ENCODE measurements at places on chromosomes 12 and 14.

GRCh38 chr12:22993609-22994315, 368.8 kb downstream of the ETNK1 start:
- no peak for DNase-seq

DNA sequence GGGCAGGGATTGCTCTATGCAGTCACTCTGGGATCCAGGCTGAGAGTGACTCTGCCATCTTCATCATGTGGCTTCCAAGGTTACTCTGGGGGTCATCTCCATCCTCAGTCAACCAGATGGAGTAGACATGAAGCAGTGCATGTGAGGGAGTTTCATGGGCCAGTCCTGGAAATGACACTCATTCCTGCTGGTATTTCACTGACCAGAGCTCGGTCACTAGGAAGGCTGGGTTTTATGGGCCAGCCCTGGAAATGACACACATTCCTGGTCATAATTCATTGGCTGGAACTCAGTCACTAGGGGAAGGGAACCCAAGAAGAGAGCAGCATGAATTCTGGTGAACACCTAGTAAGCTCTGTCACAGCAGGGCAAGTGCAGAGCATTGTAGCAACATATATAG, 144.7 kb downstream of the SMOC1 start:
- no peak for DNase-seq

DNA sequence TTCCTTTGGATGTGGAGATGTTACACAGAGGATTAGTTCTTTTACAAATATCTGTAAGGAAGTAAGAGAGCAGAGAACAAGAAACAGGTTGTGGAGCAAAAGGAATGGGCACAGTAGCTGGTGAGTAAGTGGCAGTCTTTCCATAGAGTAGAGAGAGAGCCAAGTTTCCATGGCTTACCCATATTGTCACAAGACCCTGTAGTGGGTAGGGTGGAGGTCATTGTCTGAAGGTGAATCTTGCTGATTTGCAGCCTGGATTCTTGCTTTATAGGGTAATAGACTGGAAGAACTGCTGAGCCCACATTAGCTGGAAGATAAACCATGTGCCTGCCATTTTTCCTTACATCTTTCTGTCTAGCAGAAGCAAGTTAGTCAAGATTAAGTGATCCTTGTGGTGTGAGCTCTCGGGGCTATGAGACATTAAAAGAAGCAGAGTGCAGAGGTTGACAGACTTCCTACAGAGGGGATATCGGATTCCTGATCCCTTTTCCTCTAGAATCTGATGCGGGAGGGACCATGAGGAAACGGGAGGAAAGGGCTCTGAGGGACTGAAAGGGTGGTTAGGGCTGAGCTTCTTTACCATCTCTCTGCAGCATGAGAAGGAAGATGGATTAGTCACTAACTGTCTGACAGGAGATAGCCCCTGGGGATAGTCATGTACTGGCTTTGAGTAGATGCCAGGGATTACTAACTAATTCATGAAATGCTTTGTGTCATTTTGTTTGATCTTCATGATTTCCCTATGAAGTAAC, 44.0 kb upstream of the LRTM2 start:
- peak; percentile 70 for DNase-seq

DNA sequence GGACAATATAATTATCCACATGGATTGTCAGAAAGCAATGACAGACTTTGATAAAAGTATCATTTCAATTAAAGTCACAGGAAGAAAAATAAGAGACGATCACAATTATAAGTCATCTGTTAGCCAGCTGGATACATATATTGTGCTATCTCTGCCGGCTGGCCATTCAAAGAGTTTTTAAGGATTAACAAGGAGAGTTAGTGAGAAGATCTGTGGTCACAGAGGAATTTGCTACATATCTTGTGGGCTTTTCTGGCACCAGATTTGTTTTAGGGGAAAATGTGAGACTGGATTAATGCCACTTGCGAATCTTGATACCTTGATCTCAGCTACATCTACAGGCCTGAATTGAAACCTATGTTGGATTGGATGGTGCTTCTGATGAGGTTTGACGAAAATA, 90.9 kb upstream of the MANSC4 start:
- DNase-seq: peak; percentile 72

GRCh38 chr12:60100852-60101251, 505.0 kb downstream of the SLC16A7 start:
- DNase-seq: no peak

DNA sequence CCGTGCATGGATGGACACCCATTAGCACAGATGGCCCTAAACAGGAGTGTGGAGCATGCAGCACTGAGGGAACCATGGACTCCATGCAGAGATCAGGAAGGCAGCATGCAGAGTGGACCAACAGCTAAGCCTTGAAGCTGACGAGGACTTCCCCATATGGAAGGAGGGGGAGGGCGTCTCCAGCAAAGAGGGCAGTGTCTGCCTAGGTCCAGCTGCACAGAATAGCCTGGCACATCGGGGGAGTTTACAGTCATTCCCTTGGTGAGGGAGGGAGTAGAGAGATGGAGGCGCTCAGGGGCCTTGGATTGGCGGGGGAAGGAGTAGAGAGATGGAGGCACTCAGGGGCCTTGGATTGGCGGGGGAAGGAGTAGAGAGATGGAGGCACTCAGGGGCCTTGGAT, 64.5 kb downstream of the ANKRD9 start:
- no peak for DNase-seq

- no peak for DNase-seq
Measured at GRCh38 chr14:104512771-104513640, 66.6 kb upstream of the C14orf180 start.

- DNase-seq: no peak
Measured at GRCh38 chr14:72786378-72787350, 107.2 kb downstream of the DPF3 start.

DNA sequence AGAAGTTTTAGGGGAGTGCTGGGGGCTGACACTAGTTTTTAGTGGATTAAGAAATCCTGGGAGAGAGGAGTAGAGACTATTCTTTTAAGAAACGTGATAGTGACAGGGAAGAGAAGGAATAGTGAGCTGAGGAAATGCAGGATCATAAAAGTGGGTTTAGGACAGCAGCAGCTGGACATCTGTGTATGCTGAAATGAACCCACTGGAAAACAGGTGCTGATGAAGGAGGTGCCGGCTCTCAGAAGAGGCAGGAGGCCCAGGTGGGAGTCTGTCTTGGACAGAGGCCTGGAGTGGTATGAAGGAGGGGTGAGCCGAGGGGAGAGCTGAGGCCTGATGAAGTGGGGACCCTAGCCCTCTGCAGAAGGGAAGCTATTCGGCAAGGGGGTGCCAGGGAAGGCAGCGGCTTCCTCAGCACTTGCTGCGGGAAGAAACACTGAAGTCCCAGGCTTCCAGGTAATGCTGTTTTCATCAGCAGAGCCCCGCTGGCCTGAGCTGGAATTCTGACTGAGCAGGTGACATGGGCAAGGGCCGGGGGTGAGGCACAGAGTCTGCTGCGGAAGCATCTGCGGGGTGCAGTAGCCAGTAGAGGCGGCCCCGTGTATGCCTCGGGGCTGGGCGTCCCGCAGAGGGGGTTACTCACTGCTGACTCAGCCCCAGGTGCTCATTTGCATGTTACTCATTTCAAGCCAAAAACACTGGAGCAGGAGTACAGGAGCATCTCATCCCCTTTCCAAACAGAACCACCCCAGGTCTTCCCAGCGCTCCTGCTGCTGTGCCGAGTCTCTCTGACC, 89.7 kb downstream of the TMCC3 start:
- DNase-seq: no peak

DNA sequence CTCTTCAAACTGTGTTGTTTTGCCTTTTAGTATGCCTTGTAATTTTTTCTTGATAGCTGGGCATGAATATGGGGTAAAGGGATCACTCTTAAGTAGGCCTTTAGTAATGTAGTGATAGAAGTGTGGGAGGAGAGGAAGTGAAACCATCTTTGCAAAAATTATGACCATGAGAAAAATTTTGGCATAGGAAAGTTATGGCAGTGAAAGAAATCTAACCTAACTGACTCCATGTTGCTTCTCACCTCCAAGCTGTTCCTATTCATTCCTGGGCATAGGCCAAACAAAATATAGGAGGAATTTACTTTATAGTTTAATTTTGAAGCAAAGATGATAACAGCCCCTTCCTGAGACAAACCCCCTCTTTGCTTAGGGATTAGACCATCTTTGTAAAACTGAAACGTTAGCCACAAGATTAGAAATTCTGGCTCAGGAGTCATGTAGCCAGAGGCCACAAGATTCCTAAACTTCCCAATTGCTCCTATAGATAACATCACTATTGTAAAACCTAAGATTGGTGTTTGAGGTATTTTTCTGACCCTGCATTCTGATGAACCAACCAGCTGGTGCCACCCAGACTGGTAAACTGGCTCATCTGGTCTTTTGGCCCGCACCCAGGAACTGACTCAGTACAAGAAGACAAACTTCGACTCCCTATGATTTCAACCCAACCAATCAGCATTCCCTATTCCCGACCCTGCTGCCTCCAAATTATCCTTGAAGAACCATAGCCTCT, 45.8 kb downstream of the CRADD start:
- DNase-seq: no peak

GRCh38 chr14:78083837-78084236, 86.3 kb upstream of the NRXN3 start:
- no peak for DNase-seq

GRCh38 chr12:52748578-52748977, 28.6 kb downstream of the KRT76 start:
- no peak for DNase-seq

GRCh38 chr12:121110211-121110940, 22.3 kb upstream of the P2RX7 start:
- DNase-seq: peak; percentile 83

DNA sequence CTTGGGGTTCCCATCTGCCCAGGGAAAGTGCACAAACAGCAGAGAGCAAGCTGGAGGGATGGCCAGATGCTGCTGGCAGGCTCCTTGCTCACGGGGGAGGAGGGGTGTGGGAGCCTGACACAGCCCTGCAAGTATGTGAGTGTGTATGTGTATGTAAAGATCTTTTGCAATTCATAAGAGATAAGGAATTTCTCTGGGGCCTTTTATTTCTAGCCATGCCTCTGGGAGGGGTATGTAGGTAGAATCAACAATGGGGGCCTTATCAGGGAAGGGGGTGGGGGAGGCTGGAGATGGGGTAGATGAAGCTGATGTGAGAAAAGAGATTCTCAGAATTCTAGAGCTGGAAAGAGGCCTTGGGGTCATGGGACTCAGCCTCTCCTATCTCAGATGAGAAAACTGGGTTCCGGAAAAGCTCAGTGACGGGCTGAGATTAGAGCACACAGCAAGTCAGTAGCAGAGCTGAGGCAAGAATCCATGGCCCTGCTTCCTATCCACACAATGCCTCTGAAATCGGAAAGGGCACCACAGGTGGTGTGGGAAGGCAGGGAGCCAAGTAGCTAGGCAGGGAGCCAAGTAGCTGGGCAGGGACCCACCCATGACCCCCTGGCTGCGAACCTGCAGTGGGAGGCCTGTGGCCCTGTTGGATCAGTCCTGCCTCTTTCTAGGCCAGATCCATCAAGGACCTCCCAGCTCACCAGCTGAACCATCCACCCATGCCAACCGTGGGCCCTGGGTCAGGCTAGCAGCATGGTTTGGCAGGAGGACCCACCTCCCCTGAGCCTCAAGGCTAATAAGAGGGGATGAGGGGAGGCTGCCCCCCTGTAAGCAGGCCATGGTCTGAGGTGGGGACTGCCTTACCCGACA, 54.7 kb downstream of the PLEKHG3 start:
- peak; percentile 90 for DNase-seq

DNA sequence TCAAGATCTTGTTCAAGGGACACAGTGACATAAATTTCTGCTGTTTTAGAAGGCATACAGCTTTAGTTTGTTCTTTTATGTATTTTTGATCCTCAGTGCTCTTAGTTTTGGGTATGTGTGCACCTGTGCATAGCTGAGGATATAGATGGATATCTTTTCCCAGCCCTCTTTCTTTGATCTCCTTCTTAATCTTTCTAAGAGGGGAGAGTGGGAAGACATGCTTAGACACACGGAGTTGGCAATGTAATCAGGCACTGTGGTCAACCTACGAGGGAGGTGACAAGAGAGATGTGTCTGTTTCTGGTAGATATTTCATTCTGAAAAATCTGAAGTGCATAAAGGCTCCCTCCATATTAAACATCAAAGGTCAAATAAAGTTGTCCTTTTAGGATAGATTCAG, 340.6 kb downstream of the TMEM132D start:
- DNase-seq: no peak

- DNase-seq: no peak
Measured at GRCh38 chr12:92370828-92371227, 225.2 kb upstream of the BTG1 start.

GRCh38 chr12:3727877-3728632, 24.9 kb downstream of the CRACR2A start:
- no peak for DNase-seq

- DNase-seq: peak; percentile 29
Measured at GRCh38 chr12:58850826-58851225, 69.5 kb downstream of the LRIG3 start.

- peak; percentile 78 for DNase-seq
Measured at GRCh38 chr14:61188196-61188595, 92.9 kb downstream of the TMEM30B start.

DNA sequence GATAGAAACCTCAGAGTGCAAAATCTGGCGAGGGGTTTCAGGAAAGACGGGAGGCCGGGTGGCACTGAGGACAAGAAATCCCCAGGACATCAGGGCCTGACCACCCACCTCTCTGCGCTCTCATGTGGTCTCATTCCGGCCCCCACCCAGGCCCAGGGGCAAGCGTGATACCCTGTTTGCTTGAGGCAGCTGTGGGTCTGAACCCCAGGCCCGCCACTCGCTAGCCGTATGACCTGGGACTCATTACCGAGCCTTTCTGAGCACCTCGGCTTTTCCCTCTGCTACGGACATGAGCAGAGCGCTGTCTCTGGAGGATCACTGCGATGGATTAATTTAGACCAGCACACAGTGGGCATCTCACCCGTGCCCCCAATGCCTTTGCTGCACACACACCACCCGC, 25.5 kb upstream of the BCDIN3D start:
- no peak for DNase-seq

DNA sequence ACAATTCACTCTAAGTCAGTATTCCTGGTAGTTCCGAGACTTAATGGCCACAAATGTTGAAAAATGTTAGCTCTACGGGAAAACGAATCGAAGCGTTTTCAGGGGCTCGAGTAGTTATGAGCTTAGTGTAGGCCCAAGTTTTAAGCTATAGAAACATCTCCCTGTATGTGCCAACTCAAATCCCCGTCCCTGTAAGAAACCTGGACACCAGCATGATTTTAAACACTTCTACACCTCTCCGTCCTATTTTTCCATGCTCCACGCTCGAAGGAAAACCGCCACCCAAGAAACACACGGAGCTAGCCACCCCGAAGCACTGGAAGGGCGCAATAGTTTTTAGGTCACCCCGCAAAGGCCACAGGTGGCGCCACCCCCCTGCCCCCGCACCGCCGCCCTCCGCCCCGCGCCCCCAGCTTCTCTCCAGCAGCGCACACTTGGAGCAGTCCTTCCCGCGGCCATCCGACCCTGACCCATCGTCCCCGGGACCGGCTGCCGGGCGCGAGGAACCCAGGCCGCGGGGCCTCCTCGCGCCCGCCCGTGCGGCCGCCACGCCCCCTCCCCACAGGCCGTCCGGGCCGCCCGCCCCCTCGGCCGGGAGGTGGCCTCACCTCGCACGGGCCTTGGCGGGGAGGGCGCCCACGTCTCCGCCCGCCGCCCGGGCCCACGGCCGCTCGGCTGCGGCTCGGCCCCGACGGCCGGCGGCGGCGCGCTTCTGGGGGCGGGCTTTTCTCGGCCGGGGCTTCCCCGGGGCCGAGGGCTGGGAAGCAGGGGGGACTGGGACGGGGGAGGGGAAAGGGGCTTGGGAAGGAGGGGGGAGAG, 522 bp downstream of the R3HDM2 start:
- peak; percentile 85 for DNase-seq

Measured in GM03348 (cell line).